ENCODE measurements at places on chromosomes 2 and 18.

DNA sequence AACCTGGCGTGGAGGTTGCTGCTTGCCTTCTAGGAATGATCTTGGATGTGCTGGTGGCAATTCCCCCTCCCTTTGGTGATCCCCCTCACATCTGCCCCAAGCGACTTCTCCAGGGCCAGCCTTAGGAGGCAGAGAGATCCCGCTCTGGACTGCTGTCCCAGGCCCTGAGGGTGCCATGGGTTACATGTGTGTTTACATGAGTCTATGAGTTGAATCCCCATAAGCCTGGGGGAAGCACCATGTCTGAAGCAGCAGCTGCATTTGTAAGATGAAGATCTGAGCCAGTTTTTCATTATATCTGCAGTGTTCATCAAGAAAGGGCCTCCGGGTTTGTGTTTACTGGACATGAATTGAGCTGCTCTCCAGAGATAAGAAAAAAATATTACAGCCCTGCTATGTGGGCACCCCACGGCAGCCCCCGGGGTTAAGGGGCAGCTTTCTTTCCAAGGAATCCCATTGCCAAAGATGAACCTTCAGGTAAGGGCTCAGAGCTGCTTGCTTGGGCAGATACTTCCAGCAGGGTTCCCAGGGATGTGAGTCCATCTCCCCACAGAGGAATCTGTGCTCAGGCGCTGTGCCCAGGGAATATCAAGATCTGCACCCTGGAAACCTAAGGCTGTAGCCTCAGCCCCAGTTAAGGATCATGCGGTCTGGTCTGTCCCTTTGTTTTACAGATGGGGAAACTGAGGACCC is 46.0 kb downstream of the MRPS5 start:
- no peak for DNase-seq

- no peak for DNase-seq
Measured at GRCh38 chr2:18918280-18918679, 328.9 kb upstream of the NT5C1B start.

GRCh38 chr2:218017211-218018053 is 14.6 kb upstream of the TNS1 start:
- no peak for DNase-seq

GRCh38 chr2:69177063-69177771 is 164.2 kb downstream of the ANTXR1 start:
- peak; percentile 90 for DNase-seq

- DNase-seq = no peak
Measured at GRCh38 chr2:138787053-138787666, 7.0 kb upstream of the NXPH2 start.

GRCh38 chr2:218964041-218964771 is 4.7 kb downstream of the CDK5R2 start:
- DNase-seq = peak; percentile 65

DNA sequence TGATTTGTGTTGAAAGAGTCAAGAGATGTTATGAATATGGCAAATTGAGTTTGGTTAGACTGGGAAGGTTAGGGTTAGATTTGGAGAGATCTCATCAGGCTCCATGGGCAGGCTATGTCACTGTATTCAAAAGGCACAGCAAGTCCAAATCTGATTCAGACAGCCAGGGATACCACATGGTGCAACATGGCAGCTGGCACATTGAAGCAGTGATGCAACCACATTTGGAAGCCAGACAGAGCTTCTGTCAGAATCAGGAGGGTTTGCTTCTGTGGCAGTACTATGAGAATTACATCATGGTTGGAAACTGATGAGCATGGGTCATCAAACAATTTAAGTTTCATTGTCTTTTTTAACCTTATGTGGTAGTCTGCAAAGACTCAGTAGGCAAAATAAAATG is 772.2 kb downstream of the SUCLG1 start:
- DNase-seq = no peak

GRCh38 chr2:120856421-120856862 is 120.8 kb downstream of the GLI2 start:
- no peak for DNase-seq

DNA sequence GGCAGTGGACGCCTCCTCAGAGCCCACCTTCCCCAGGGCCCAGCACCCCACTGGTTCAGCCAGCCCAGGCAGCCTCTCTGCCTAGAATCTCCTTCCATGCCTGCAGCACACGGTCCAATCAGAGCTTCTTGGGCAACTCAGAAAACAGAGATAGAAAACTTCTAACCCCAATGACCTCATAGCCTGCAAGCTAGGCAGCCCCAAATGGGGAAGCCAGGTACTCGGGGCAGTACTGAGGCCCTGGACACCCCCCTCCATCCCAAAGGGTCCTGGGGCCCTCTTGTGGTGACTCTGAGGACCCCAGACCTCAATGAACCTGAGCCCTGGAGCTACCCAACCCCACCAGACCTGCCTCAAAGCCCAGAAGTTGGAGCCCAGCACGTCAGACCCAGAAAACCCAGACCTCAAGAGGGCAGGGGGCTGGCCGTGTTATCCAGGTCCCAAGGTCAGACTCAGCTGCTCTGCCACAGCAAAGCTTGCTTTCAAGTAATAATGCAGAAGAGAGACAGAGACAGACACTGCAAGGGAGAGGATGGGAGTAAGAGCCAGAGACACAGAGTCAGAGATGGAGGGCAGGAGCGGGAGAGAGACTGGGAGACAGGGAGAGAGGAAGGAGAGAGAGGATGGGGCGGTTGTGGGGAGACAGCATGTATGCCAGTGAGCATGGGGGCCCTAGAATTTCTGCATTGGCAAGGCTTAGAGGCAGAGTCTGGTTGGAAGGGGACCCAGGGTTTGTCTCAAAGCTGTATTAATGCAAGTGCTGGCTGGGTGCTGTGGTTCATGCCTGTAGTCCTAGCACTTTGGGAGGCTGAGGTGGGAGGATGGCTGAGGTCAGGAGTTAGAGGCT is 28.2 kb downstream of the SERTAD2 start:
- no peak for DNase-seq

GRCh38 chr18:61554117-61554776 is 221.0 kb downstream of the CDH20 start:
- no peak for DNase-seq

DNA sequence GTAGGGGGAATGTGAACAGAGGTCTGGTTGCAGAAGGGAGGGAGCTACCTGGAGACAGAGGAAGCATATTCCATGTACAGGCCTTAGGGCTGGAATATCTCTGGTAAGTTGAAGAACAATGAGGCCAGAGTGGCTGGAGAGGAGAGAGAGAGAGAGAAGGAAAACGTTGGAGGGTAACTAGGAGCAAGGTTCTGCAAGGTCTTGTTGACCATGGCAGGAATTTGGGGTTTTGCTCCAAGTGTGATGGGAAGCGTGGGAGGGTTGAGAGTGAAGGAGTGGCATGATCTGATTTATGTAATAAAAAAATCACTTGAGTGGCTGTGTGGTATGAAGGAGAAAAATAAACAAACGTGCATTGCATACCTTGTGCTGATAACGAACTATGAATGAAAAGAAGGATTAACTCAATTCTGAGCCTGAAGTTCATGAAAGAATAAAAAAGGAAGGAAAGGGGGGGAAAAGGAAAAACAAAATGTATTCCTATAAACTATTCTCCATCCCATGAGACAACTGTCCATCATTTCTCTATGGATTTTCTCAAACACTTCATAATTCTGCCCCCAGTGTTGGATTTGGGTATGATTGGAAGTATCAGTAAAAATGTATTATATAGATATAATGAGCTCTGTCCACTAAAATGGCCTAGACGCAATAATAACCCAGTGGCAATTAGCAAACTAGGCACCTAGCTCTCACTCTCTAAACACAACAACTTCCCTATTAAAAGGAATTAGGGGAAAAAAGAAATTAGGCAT is 59.7 kb upstream of the PMAIP1 start:
- no peak for DNase-seq

DNA sequence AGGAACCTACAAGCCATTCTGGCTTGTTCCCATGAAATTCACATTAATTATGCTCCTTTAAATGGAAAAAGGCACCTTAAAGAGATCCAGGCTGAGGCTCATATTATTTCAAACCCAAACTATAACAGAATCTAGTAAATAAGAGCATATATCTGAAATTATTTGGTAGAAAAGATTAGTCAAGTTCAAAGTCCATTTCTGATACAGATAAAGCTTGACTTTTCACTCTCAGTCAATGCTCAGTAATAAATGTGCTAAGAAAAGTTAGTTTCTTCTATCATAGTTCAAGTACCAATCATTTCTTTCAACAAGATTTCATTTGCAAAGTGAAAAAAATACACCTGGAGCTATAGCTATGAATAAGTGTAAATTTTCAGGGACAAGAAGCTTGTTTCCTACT is 61.8 kb upstream of the NARS1 start:
- DNase-seq = no peak

GRCh38 chr18:24913507-24914170 is 438.3 kb downstream of the ZNF521 start:
- DNase-seq = no peak

- no peak for DNase-seq
Measured at GRCh38 chr2:149004836-149005235, 33.7 kb upstream of the LYPD6B start.

DNA sequence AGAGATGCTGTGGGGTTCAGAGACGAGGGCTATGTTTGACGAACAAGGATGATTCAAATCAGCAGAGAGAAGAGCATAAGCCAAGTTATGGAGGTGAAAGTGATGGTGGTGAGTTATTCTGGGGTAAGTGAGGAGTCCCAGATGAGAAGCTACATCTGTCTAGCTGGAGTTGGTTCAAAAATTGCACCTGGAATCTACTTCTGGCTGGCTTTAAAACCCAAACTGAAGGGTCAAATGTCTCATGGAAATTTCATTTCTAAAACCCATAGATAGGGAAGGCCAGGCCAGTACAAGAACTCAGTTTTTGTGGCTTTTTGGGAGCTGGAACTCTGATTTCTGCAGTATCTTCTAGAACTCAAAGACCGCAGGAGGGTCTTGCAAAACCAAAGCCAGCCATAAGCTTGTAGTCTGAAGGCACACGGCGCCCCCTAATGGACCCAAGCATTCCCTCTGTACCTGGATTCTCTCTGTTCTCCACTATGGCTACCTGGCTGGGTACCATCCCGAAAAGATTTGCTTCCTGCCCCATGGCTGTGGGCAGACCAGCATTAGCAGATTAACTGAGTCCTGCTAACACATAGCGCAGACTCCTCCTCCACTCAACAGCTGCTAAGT is 229.1 kb upstream of the SLC14A2 start:
- no peak for DNase-seq

GRCh38 chr2:45919160-45919650 is 267.7 kb downstream of the PRKCE start:
- DNase-seq = no peak

GRCh38 chr2:54809819-54810218 is 86.4 kb downstream of the EML6 start:
- no peak for DNase-seq

DNA sequence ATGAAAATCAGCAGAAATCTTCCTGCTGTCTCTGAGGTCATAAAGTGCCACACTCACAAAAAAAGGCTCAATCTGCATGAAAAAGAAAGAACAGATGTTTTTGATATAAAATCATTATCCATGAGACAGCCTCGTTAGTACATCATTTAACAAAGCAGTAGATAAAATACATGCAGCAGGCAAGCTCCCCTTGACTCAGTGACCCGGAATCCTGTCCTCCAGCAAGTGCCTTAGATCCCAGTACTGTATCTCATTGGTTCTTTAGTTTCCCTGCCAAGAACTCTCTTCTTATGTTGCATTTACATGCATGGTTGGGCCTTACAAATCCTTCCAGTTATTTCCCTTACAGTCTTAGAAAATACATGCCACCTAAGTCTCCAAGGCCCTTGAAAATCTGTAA is 148.9 kb upstream of the CCDC195 start:
- no peak for DNase-seq

DNA sequence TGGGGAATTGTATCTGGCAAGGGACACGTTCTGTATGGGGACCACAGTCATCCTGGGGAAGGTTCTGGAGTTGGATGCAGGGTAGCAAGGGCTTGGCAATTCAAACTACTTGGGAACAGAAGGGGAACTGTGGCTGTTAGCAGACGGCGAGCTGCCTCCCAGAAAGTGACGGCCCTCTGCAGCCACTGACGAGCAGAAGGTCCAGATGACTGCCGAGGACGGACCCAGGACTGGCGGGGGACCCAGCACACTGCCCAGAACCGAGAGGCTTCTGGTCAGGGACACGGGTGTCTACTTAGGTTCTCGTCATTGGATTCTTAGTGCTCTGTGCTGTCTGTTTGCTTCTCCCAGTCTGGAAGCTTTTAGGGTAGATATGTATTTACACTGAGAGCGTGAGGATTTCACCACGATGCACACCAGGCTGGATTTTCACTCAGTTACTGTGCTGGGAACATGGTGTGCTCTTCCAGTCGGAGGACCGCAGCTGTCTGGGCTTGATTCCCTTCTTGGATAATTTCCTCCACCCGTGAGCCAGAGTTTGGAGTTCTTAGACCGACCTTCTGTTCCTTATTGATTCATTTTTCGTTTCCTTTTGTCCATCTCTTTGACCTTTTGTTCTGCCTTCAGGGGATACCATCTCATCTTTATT is 13.4 kb downstream of the GPR35 start:
- DNase-seq = no peak

GRCh38 chr2:191738003-191738402 is 60.1 kb downstream of the NABP1 start:
- DNase-seq = no peak

- DNase-seq = no peak
Measured at GRCh38 chr2:166184789-166185188, 57.0 kb upstream of the SCN1A start.

GRCh38 chr2:181305301-181306123 is 151.7 kb upstream of the ITGA4 start:
- no peak for DNase-seq

DNA sequence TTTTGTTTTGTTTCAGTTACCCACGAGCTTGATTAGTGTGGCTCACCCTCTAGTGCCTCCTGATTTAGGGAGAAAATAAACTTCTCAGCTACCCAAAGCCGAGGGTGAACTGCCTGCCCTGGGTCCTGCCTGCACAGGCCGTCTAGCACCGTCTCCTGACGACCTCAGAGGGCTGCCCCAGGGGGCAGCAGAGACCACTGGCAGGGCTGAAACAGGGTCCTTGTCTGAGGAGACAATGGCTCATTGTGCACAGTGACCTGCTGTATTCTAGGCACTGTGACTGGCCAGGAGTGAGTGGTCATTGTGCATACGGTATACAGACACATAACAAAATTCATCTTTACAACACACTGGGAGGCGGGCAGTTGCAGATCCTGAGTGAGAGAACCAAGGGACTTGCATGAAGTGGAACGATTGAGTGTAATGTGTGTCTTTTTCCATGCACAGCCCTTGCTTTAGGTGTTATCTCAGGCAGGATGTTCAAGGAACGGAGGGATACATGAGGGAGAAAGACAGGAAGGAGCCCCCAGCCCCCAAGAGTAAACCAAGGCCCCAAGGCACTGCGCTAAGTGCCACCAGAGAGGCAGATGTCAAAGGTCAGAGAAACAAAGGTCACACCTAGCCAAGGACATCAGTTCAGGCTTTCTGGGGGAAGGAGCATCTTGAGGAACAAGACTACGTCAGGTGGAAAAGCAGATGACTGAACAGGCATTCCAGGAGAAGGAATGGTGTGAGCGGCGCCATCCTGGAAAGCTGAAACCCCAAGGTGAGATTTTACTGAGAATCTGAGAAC is 421.3 kb downstream of the LPIN1 start:
- DNase-seq = no peak

GRCh38 chr2:81703831-81704230 is 1399.3 kb upstream of the LRRTM1 start:
- no peak for DNase-seq

GRCh38 chr2:168255103-168255502 is 7.7 kb upstream of the STK39 start:
- no peak for DNase-seq

GRCh38 chr2:159828738-159829137 is 30.7 kb upstream of the CD302 start:
- DNase-seq = no peak

GRCh38 chr2:19868701-19869580 is 32.8 kb downstream of the TTC32 start:
- no peak for DNase-seq

- DNase-seq = no peak
Measured at GRCh38 chr2:140108706-140109475, 1328.7 kb upstream of the NXPH2 start.
